ENCODE measurements at places on chromosomes 3 and 15.

DNA sequence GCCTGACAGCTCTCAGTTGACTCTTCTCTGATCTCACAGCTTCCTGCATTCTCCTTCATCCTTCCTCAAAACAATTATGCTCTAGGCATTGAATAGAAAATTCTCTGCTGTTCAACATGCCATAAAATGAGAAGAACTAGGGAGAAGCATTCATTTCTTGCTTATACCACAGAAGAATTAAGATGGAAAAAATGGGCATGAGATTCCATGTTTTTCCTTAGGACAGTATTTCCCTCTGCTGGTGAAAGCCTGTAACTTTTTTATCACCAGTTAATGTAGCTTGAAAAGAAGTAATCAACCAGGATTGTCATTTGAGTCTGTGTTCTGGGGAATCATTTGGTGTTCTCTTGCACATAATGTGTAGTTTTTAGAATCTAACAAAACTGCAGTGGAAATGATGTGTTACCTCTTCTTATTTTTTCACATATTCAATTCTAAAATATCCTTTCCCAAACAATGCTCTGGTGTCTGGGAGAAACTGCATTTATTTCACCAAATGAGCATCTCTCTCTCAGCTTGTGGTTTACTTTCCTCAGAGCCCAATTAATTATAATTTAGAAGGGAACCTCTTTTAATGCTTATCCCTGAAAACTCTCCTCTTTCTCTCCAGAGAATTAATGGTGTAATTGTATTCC is 92.8 kb upstream of the DCBLD2 start:
- DNase-seq, result no peak

DNA sequence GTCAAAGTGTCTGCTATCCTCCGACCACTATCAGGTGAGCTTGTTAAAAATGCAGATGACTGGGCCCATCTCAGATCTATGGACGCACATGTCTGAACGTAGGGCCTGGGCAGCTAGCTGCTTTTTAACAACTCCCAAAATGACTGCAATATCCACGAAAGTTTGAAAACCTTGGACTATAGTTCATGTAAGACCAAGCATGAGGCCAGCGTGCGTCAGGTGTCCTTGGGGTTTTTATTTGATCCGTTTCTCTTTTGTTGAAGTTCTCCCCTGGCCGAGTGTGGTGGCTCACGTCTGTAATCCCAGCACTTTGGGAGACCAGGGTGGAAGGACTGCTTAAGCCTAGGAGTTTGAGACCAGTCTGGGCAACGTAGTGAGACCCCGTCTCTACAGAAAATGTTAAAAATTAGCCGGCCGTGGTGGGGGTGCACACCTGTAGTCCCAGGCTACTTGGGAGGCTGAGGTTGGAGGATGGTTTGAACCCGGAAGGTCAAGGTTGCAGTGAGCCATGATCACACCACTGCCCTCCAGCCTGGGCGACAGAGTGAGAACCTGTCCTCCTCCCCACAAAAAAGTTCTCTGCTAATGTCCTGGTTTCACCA is 9.5 kb downstream of the SLC51A start:
- DNase-seq, result no peak

GRCh38 chr3:111648991-111649579 is 53.9 kb upstream of the ZBED2 start:
- no peak for DNase-seq

- DNase-seq, result no peak
Measured at GRCh38 chr15:80579611-80580010, 115.5 kb upstream of the ABHD17C start.

DNA sequence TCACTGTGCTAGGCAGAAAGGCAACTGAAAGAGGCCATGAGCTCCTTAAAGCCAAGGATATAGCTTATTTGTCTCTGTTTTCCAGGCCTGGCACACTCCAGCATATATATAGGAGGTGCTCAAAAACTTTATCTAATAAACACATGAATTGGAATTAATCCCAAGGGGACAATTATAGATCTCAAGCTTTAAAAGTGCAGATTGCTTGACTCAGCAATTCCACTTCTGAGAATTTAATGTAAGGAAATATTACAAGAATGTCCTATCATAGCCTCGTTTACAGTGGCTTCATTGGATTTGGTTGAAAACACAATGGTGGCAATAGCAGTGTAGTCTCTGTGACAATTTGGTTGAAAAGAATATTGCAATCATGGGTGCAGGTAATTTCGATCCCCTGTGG is 267.3 kb downstream of the SHQ1 start:
- DNase-seq, result no peak

DNA sequence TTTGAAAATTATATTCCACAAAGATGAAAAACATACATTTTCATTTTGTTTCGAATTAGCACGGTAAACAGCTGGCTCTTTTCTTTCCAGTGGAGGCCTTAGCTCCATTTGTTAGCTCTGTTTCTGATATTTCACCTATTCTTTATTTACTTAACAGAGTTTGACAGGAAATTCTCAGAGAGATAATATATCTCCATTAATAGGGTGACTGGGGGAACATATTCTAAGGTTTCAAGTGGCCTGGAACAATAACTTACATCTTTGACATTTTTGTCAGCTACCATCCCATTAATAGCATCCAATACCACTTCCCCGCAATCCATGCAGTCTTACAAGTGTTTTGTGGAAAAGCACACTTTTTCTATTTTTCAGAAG is 577.6 kb upstream of the MDFIC2 start:
- no peak for DNase-seq

GRCh38 chr15:93943586-93943985 is 287.8 kb upstream of the MCTP2 start:
- no peak for DNase-seq

DNA sequence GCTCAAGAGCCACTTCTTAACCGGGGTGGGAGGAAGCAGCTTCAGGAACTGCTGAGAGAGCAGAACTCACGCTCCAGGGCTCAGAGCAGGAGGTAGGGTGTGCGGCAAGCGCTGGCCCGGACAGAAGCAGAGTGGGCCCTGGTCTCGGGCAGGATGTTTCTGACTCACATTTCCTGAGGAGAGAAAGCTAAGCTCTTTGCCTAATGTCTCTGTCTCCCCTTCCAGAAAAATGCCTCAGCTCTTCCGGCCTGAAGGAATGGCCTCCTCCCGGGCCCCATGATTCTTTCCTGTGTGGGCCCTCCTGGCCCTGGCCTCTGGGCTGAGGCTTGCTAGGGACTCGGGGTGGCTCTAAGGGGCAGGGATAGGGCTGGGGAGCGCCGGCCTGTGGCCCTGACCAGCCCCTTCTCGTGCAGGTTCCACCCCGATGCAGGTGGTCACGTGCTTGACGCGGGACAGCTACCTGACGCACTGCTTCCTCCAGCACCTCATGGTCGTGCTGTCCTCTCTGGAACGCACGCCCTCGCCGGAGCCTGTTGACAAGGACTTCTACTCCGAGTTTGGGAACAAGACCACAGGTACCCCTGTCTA is 4.1 kb upstream of the STAB1 start:
- no peak for DNase-seq

DNA sequence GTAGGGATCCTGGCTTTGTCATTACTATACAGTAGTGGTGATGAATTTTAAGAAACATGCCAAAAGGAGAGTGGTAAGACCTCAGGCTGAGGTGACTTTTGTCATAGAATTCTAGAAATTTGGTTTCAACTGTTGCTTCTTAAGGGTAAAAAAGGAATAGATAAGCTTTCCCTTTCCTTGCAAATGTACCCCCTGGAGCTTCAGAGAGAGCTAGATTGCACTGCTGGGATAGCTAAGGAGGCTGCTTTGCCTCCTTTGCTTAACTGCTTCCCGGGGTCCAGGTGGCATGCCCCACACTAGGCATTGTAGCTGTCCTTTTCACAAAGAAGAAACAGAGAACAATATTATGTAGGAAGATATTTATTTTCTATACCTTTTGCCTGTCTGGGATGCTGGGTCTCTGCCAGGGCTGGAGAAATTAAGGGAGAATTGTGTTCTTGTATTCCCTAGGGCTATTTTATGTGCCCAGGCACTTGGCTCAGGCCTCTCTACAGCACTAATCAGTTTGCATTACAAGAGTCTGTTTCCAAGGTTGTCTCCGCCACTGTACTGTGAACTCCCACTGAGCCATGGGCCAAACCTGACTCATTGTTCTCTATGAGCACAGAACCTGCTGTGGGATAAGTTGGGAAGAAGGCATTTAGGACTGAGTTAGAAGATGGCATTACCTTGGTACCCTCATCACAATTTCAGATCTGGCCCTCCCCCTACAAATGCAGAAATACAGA is 460.0 kb downstream of the PDCD6IP start:
- DNase-seq, result no peak

- no peak for DNase-seq
Measured at GRCh38 chr15:67761343-67761742, 64.0 kb upstream of the SKOR1 start.

DNA sequence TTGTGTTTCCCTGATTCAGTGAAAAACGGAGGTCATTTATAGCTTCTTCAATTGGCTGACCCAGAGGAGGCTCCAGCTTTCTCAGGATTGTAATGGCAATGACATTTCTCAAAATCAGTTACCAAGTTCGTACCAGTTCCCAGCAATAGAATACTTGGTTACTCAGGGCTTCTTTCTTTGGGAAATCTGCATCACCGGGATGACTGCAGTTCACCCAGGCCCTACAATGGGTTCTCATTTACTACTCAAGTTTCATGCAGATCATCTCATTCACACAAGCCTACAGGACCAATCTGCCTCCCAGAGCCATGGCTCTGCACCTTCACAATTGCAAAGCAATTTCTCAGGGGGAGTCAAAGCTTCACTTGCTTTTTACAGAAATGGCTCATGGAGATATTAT is 109.6 kb downstream of the FHIT start:
- DNase-seq, result no peak

DNA sequence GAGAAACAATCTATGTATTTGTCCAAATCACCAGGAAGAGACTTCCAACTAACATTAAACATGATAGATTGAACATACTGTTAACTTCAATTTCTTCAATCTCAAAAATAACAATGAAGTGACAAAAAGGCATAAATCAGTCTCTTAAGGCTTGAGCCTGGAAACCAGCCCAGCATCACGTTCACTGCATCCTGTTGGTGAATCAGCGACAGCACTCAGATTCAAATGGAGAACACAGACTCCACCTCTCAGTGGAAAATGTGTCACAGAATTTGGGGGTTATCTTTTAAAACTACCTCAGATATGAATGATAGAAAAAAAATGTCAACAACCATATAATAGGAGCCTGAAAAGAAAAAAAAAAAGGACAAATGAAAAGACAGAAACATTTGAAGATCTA is 212.0 kb downstream of the MINAR1 start:
- no peak for DNase-seq

DNA sequence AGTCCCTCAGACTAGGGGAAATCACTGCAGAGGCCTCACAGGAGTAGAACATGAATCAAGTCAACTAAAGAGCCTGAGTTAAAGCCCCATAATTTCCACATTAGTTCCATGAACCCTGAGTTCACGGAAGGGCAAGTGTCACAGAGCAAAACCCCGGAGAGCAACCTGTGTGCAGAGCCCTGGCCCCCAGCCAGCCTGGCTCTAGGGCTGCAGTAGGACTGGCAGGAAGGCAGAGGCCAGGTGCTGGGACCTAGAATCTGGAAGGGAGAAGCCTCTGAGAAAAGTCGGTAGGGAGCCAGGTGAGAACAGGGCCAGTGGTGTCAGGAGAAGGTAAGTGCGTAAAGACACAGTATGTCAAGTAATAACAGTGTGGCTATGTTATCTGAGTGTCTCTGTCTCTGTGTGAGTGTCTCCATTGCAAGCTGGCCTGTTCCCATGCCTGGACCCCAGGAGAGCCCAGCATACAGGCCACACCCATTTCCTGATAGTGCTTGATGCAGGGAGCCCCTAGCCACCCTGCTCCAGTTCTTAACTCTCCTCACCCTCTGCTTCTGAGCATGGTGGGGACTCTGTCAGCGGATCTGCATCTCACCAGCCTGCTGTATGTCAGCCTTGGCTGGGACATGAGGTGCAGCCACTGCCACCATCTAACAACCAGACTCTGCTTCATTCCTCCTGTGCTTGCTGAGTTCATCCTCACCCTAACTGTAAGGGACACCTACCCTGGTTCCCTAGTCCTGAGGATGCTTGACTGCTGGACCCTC is 11.3 kb upstream of the MANF start:
- no peak for DNase-seq

GRCh38 chr3:46663591-46664135 is 29.8 kb downstream of the ALS2CL start:
- no peak for DNase-seq

DNA sequence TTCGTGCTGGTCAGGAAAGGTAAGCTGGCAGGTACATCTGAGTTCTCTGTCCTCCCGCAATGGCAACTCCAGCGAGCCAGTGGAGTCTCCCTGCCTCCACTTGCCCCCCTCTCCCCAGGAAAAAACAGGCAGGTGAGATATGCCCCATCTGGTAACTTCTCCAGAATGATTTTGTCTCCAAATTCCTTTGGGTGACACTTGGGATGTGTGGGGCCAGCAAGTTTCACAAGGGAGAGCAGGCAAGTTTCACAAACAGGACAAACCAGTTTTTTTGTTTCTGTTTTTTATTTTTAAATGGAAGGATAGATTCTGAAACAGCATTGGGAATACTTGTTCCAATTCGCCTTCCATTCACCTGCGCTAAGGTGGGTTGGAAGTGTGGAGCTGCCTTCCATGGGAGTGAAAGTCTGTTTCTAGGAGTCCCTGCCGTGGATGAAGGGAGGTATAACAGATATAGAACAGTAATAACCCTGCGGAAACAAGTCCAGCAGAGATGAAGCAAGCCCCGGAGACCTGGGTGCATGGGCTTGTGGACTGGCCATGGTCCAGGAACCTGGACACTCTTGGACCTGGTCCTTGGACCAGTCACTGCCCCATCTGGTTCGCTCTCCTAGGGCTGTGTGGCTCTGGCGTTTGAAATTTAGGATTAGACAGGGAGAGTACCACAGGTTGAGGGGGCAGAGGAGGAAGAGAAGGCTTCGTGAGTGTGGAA is 22.9 kb upstream of the KIF23 start:
- DNase-seq, result no peak
